ENCODE measurements at places on chromosomes 4 and X. TPM values are rescaled to one million over a fixed set of nuclear protein-coding genes. Genes with fewer than 3 reads are reported as not detected.

DNA sequence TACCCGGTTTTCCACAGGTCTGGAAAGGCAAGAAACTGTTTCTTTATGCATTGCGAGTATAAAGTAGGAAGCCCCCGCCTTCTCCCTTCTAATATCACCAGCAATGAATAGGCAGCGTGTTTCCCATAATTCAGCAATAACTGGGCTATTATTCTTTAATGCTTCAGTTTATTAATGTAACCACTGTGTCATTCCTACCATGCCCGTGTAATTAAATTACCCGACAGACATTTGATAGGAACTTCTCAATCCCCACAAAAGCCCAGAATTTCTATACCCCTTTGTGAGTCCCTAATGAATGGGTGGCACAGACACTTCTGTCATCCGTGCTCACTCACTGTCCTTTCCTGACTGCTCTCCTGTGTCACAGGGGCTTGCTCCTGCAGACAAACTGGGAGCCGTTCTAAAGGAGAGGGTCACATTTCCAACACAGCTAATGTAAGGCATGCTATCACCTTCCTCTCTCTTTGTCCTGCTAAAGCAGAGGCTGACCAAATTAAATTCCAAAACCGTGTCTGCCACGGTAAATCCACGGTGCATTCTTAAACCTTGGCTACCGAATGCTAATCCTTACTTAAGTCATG lies 108.5 kb upstream of the MID1 start:
- DNase-seq: no peak

DNA sequence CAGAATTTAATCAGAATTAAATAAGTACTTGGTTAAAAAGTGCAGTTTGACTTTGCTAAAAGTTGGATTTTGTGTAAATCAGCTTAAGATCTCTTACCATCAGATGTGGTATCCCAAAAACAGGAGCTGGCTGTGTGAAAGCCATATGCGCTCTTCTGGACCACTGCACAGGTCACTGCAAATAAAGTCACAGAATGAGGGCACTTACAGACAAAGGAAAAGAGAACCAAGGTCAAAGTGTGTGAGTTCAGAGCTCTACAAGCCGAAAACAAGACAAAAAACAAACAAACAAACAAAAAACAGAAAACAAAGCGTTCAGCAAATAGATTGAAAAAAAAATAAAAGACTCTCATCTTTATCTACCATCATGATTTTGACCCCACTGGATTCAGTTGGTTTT lies 6.4 kb downstream of the DYNLT3 start:
- DNase-seq: no peak

GRCh38 chr4:2741626-2742025 lies 14.5 kb downstream of the TNIP2 start:
- no peak for DNase-seq

GRCh38 chrX:139156356-139156755 lies 374.2 kb upstream of the F9 start:
- DNase-seq: no peak

The TMEM154 gene
- 0.94 TPM for total RNA-seq
